Stimulated activated CD8-positive, alpha-beta memory T cell treated with anti-CD3 and anti-CD28 coated beads, Interleukin-4, amount 100 ng/mL, for 1 hour (primary cell): ENCODE measurements at places on chromosomes 1 and 21.

- no peak for DNase-seq
Measured at GRCh38 chr1:209780268-209780667, 4.1 kb downstream of the C1orf74 start.

GRCh38 chr21:45972353-45972715 lies 9.2 kb upstream of the COL6A1 start:
- DNase-seq, result no peak

DNA sequence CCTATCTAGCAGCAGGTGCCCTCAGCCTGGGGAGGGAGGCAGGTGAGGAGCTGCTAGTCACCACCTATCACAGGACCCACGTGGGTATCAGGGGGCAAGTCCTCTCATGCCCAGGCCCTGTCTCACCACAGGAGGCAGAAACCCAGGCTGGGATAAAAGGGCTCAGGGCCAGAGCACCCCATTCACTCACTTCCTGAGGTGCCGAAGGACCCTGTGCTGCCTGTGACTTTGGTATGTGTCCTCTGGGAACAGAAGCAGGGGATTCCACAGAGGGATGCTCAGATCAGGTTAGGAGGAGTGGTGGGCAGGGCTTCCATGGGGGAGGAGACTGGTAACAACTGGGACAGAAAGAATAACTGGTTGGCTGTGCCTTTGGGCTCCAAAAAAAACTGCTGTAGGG lies at the start of gene LCE1E:
Gene LCE1E (plus strand): TSS at position 181 of the 400 bp plus-strand sequence. CDS start 1,043 bp downstream, outside the sequence.
- DNase-seq, result no peak

DNA sequence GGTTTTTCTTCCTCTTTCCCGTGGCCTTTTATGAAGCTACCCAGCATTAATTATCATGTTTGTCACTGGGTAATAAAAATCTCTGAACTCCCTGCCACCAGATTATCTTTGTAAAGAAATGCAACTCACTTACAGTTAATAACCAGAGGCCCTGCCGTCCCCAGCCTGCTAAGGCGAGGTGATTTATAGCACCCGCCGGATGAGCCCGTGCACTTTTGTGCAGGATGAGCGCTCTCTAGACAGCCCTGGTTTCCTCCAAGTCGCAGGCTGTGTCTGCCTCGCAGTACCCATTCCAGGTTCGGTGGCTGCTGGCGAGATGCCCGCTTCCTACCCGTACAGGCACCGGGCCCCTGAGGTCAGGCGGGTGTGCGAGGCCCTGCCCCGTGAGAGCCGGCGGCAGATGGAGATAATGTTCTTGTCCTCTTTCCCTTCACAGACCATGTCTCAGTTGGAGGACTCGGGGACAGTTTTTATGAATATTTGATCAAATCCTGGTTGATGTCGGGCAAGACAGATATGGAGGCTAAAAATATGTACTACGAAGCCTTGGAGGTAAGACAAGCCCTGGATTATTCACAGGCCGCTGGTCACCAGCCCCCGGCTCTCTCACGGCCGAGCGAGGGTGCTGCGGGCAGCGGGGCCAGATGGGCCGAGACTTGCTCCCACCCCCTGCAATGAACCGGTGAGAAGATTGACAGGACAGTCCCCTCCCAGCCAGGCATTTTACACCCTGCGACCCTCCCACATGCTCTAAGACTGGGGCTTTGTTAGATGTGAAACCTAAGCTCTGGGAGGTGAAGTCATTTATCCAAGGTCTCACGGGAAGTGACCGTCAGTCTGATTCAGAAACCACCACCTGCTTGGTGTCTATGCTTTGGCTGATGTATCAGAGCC lies 28.5 kb upstream of the SELENON start:
- no peak for DNase-seq

DNA sequence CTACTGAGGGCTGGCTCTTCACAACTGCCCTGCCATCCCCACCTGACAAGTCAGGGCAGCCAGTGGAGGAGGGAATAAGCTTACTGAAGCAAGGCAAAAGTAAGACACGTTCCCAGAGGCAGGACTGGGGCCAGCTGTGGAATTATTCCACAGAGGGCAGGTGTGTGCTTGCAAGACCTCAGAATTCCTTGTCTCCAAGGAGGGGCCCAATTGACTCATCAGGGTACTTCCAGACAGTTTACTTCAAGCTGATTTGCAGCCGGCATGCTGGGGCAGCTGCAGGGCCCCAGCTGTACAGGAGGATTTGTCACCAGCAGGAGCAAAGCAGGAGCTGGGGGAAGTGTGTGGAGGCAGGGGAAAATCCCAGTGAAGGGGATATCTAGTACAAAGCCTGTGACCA lies 167.5 kb upstream of the CAMK1G start:
- DNase-seq, result no peak

GRCh38 chr1:23422941-23423340 lies 1.6 kb downstream of the TCEA3 start:
- DNase-seq, result no peak

DNA sequence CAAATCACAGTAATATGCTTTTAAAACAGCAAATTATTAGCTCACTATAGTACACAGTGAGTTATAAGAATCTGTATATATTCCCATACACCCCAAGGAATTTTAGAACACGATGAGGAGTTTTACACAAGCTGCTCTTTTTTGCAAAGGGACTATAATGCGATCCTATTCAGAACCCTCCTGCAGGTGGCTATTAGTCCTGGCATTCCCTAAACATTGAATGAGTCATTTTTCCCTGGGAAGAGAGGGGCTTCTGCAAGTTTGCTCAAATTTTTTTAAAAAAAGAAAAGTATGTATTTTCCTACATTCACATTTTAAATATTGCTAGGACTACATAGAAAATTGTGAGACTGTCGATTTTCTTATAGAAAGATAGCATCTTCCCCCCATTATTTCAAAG lies 106.3 kb downstream of the COL11A1 start:
- DNase-seq, result no peak

DNA sequence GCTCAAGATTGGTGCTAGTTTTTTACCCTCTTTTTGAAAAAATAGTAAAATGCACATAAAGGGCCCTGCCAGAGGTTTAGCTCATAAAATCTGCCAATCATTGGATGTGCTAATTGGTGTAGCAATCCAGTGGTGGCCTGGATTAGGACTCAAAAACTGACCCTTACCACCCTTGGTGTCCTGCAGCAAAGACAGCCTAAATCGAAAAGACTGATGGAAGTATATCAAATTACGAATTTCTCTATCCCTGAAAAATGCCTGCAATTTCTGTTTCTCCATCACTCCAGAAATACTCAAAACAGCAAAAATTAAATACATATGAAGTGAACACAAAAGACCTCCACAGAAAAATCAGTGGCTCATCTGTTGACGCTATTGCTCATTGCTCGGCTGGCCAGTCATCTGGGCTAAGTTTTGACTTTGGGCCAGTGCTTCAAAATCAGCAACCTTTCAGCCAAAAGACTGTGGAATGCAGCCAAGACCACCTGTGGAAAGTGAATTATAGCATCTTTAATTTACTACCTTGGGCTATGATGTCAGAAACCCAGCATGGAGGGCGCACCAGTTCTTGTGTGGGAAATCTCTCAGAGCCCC lies 30.0 kb downstream of the WLS start:
- no peak for DNase-seq

- no peak for DNase-seq
Measured at GRCh38 chr1:167054946-167055630, 35.1 kb downstream of the GPA33 start.

GRCh38 chr1:61591351-61591750 lies 133.6 kb downstream of the TM2D1 start:
- DNase-seq, result no peak

- no peak for DNase-seq
Measured at GRCh38 chr1:206420471-206420870, 49.8 kb upstream of the IKBKE start.

DNA sequence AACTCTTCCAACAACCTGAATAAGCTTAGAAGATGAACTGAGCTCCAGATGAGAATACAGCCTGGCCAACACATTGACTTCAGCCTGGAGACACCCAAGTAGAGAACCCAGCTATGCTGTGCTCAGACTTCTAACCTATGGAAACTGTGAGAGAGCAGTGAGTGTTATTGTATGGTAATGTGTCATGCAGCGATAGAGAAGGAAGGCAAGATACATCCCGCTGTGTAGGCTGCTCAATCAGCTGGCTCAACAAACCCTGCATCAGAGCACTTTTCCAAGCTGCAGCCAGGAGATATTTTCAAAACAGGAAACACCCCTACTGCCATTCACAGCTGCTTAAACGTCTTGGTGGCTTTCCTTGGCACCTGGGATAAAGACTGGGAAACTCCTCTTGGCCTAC lies 321.3 kb downstream of the SIPA1L2 start:
- no peak for DNase-seq

GRCh38 chr1:156914440-156914856 lies 6.0 kb upstream of the LRRC71 start:
- DNase-seq, result no peak

GRCh38 chr1:207072233-207072632 lies 16.4 kb upstream of the C4BPB start:
- DNase-seq, result no peak

- no peak for DNase-seq
Measured at GRCh38 chr1:116164150-116164549, 53.0 kb downstream of the MAB21L3 start.

DNA sequence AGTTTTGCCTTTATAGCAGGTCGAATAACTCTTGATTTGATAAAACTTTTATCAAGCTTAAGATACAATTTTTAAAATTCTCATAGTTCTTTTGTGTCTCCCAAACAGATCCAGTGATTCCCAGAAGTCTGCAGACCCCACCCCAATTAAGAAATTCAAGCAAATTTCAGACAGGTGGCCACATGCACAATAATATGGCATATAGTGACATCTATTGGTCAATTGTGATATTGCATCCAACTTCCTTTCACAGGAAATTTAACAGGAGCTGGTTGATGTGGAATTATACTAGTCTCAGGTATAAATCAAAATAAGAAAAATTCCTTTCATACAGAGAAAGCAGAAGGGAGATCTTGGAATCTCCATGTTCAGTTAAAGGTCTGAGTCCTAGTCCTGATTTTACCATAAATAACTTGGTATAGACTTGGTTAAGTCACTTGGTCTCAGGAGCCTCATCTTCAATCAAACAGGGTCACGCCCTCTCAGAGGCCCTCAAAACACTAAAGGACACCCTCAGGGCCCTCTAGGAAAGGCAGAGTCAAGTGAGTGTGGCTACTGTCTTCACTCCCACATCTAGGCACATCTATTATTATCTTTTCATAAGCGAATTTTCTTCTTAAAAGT lies 24.1 kb downstream of the PIGM start:
- no peak for DNase-seq

DNA sequence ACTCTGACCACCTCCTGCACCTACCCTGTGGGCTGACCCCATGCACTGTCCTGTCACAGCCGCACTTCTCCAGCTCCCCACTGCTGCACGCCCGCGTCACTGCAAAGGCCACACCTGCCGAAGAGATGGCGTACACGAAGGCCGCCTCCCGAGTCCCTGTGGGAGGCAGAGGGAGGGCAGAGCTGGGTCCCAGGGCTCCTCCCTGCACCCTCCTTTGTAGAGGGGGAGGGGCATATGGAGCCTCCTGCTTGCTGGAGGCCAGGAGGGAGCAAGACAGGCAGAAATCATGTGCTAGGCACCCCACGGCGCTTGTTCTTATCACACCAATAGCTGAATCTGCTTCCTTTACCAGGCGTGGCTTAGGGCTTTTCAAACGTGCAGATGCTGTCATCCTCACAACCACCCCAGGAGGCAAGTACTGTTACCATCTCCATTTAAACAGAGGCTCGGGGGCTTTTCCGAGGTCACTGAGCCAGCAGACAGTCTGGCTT lies 21.4 kb downstream of the WNT4 start:
- DNase-seq, result no peak

GRCh38 chr1:186420923-186421322 lies 40.0 kb downstream of the PDC start:
- DNase-seq, result no peak

DNA sequence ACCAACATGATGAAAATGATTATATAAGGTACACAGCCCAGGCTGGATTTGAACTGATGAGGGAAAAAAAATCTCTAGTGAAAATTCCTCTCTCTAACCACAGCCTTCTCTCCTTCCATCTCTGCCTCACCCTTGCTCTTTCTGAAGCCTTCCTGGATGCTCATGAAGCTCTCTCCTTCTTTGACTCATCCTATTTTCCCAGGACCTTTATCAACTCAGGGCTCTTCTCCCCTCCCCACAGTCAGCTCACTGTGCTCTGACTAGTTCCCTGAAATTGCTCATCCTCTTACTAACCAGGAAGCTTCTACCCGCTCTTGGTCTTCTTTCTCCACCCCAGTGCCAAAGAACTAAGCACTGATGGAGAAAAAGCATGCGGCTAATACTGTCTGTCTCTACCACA lies 46.4 kb upstream of the ERG start:
- DNase-seq, result no peak

DNA sequence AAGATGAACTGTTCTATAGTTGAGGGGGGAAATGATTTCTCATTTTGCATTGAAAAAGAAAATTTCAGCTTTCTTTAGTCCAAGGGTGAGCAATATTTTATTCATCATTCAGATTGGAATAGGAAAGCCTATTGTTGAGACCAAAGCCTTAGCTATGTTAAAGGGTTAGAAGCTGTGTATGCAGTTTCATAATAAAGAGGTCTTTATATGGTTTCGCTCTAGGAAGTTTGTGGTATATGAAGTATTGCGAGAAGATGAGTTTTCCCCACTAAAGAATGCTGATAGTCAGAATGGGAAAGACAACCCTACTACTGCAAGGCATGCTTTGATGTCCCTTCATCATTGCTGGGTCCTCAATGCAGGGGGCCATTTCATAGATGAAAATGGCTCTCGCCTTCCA lies 28.6 kb downstream of the UAP1 start:
- no peak for DNase-seq

- no peak for DNase-seq
Measured at GRCh38 chr1:167056529-167057231, 33.5 kb downstream of the GPA33 start.

DNA sequence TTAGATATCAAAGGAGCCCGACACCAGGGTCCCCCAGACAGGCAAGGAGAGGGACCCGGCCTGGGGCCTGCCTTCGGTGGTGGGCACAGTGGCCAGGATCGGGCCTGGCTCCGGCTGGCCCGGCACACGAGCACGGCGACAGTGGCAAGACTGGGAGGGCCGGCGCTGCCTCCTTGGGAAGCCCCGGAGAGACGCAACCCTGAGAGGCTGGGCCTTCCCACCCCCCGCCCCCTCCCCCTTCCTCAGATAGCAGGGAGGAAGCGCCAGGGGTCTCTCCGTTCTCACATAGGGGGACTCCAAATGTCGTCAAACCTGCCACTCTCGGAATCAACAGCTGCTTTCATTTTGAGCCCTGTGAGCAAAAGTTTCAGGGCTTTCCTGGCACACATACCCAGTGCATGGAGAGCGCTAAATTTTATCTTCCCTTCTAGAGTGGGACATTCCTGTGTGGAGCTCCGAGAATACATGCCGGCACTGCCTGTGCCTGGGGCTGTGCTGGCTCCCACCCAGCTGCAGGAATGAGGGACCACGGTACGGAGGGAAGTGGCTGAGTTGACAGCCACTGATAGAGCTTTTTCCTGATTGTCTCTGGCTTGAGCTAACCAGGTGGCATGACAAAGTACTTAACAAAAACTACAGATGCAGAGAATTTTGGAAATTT lies 62.4 kb downstream of the CD247 start:
- DNase-seq, result no peak

- no peak for DNase-seq
Measured at GRCh38 chr1:15337656-15338402, 71.9 kb upstream of the EFHD2 start.

- no peak for DNase-seq
Measured at GRCh38 chr1:214638997-214639396, 36.0 kb downstream of the CENPF start.
